ENCODE measurements at places on chromosomes 12 and 14.
A peak's percentile ranks its signal among the peaks of the same experiment; 100 is the strongest.

GRCh38 chr12:108369736-108370396 lies 30.8 kb upstream of the CMKLR1 start:
- no peak for DNase-seq

GRCh38 chr12:51809193-51809592 lies 39.3 kb downstream of the FIGNL2 start:
- DNase-seq: no peak

DNA sequence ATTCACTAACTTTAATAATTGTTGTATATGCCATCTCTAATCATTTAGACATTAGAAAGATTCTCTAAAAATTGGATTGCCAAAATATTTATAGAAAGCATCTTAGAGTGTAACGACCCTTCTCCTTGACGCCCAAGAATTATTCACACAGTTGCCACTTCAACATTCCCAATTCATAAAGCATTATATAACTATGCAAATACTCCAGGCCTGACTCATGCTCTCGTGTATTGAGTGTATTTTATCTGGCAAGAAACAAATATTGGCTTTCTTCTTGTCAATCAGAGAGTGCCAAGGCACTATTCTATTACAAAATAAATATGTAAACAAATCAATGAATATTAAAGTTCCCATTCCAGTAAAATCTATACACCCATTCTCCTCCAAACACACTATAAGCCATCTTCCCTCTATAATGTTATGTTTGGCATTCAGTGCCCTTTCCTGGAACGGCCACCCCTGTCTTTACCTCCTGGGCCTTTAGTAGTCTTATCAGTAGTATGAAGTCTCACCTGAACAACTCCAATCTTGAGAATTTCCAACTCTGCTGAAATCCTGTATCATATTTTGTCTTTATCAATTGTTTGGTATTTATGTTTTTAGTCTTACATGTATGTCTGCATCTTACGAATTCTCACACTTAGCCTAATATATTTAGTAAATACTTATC lies 182.6 kb downstream of the PIK3C2G start:
- DNase-seq: no peak

DNA sequence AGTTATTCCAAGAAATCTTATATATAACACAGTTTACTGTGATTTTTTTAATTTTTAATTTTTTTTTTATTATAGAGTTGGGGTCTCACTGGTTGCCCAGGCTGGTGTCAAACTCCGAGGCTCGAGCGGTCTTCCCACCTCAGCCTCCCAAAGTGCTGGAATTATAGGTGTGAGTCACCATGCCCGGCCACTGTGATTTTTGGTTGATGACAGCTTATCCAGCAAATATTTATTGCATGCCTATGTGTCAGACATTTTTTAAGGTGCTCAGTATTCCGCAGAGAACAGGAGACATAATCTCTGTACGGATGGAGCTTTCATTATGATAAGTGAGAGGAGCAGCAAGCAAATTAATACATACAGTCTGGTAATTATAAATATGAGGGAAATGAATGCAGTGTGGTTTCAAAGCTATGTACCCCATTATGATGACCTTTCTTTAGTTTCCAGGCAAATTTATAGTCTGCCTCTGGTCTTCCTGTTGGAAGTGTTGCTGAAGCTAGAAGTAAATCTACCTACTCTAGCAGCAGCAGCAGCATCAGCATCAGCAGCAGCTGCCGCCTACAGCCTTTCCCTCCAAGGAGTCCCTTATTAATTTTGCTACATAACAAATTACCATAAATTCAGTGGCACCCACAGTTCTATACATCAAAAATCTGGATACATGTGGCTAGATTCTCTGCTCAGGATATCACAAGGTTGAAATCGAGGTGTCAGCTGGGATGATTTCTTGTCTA lies 32.3 kb downstream of the FRS2 start:
- no peak for DNase-seq

GRCh38 chr14:49961270-49962222 lies 68.7 kb downstream of the ARF6 start:
- no peak for DNase-seq

DNA sequence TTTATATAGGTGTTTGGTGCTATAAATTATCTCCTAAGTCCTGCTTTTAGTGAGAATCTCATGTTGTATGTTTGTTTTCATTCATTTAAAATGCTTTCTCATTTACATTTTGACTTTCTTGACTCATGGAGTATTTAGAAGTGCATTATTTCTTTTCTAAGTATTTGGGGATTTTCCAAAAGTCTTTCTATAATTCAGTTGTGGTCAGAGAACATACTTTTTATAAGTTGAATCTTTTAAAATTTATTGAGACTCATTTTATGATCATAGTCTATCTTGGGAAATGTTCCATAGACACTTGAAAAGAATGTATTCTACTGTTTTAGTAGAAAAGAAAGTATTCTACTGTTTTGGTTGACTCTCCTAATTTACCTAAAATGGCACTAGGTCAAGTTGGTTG lies 168.2 kb downstream of the AKAP6 start:
- no peak for DNase-seq

GRCh38 chr12:26122681-26123481 lies 2.0 kb downstream of the BHLHE41 start:
- DNase-seq: no peak

GRCh38 chr14:24093901-24094840 lies at the start of gene PCK2:
PCK2 (plus strand) TSS chr14:24094311; CDS start chr14:24094406, 95 bp downstream.
- peak; percentile 68 for DNase-seq

DNA sequence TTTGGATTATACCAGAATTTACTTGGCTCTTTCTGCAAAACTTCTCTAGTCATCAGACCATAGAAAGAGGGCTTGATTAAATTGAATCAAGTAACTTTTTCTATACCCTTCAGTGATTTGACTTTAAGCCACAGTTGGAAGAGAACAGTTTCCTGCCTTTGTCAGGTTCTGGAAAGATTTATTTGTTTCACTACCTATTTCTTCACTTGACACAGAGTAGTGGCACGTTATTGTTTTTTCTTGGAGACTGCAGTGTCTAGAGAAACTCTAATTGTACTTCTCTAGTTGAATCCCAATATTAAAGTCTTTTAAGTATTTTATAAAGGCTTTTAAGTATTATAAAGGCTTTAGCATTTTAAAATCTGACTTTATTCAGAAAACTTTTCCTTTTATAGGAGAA lies 138.1 kb downstream of the TMEM117 start:
- DNase-seq: no peak

GRCh38 chr14:33377596-33378390 lies 439.1 kb downstream of the NPAS3 start:
- DNase-seq: no peak

DNA sequence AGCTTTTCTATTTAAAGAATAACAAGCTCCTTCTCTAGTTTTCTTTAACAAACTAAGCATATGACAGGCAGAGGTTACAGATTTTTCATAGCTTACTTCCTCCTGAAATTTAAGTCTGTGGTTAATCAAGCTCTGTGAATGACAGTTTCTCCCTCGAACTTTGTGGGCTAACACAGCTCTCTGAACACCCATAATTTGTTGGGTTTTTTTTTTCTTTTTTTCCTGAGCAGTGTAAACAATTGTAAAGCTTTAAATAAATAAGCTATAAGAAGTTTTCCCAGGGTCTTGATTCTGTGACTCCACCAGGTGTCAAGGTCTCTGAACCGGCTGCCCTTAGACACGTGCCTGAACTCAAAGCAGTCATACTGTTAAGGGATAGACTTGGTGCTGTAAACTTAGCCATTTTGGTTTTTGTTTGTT lies 128.1 kb upstream of the AMIGO2 start:
- DNase-seq: no peak

GRCh38 chr14:69378274-69378673 lies 19.8 kb downstream of the ERH start:
- no peak for DNase-seq

DNA sequence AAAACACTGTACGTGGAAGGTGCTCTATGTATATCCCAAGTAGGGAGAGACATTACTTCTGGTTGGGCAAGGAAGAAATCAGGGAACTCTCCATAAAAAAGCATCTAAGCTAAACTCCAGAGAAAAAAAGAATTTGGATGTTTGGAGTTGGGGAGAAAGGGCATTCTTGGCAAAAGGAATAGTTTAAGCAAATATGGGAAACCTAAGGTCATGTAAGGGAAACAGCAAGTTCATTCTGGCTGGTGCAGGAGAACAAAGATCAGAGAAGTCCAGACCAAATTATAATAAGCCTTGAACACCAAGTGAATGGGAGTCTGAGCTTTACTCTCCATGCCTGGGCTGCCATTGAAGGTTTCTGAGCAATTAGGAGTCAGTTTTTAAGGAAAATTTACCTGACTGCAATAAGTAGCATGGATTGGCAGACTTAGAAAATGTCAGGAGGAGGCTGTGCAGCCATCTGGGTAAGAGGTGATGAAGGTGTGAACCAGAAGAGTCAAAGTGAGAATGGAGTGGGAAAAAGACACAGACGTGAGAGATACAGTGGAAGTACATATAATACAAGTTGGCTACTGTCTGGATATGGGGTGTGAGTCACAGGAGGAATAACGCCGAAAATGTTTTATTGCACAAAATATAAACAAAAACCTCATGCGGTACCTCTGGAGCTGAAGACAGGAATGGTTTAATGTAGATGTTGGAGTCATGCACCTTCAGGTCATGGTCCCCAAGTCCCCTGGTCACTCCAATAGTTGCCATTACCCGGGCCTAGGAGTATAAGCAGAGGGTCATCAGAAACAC lies 222.6 kb downstream of the MON2 start:
- DNase-seq: no peak

DNA sequence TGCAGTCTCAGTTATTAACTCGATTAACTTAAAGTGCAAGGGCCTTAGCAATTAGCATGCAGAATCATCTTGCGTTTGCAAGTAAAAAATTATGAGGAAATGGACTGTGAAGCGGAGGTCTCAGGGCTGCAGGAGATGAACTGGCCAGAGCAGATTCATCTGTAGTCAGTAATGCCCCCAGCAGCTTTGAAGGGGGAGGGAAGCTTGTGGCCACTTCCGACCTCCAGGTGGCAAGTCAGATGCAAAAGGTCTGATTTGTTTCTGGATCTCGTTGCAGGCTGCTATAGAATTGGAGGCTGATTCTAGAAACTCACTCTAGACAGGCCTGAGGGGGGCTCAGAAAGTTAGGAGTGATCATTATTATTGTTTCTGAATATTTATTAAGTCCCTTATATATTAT lies 107.4 kb upstream of the RGS6 start:
- no peak for DNase-seq

- DNase-seq: no peak
Observed at GRCh38 chr12:117671734-117672133, 297.1 kb downstream of the KSR2 start.

DNA sequence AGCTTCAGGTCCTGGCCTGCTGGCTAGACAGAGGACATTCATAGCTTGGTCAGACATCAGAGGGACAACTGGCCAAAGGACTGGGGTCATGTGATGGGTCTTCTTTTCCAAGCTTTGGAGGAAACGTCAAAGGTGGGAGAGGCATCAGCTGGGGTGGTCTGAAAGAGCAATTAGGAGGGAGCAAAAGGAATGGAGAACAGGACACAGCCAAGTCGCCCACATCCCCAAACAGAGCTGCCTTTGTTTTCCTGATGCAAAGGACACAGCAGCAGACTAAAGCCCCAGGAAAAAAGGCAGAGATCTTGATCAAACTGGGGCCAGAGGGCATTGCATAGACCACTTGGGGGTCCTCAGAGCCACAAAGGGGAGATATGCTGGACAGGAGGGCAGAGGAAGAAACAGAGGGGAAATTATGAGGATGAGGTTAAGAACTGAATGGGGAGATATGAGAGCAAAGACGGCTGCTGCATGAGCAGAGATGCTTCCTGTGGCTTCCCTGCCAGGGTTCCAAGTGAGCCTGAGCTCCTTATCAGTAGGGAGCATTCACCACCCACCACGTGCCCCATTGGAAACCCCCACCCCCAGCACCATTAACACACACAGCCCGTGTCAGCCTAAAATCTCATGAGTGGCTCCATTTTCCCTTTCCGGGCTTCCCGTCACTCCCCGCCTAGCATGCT lies 62.4 kb downstream of the ANO2 start:
- no peak for DNase-seq

GRCh38 chr12:9992296-9992695 lies 6.6 kb downstream of the CLEC1B start:
- DNase-seq: no peak

DNA sequence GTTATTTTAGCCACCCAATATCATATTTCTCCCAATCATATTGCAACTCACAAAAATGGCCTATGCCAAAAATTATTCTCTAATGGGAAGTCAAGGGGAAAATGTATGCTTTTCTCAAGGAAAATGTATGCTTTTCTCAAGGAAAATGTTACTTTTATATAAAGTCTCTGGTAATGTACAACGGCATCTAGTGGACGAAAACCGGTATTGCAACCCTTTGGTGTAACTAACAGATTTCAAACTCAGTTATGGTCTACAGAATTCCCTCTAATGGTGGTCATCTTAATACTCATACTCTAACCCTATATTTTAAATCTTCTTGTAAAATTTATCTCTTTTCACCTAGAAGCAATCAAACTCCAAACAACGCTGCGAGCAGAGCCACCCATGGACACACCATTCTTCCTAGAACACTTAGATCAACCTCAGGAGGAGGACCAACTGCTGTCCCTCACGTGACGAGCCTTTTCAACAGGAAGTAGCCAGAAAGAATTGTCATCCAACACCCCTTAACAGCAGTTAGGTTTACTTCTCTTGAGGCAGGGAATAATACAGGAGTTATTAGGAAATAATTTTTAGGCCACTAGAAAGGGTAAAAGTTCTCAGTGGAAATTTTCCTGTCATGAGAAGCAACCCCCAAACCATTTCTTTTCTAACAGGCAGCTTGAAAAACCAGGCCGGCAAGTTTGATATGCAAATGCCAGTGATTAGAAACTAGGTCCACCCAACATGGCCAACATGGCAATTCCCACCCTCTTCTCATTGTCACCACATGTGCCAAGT lies 20.1 kb downstream of the APOBEC1 start:
- no peak for DNase-seq

DNA sequence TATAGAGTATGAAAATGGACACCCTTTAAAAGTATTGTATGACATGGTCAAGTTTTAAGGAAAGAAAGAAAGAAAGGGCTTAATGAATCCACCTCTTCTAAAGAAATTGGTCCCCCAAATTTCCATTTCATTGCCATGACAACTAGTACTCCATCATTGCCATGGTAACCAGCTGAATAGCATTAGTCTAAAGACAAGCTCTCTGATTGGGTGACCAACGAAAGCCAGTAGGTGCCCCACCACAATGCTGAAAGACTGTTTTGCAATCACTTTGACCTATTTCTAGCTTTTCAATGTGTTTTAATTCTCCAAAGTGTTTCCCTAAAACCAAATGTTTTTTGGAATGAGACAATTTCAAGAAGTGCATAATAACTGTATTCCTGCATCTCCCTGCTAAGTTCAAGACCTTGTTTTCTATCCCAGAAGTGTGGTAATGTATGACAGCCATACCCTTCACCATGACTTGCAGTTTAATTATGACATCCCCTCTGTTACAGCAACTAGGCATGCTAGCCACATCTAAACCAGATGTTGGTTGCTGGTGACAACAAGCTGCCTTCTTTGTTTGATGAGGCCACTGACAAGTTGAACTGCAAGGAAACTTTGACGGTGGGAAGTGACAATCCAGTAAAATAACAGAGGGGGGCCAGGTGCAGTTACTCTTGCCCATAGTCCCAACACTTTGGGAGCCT lies 46.7 kb downstream of the KICS2 start:
- DNase-seq: no peak

GRCh38 chr12:62078020-62078419 lies 182.2 kb upstream of the USP15 start:
- DNase-seq: no peak
